A549 treated with GW870086 at 1 μM for 4 hours (cell line): ENCODE measurements at places on chromosomes 4 and X. TPM values are rescaled to one million over a fixed set of nuclear protein-coding genes. Genes with fewer than 3 reads are reported as not detected.

The CXCL3 gene
- total RNA-seq: 3.3 to 4.4 TPM (median 4.0 TPM) in 5 replicates

The PAGE5 gene
- not detected in 5 replicates for total RNA-seq

The SPINK2 gene
- 0.49 TPM in 1 of 5 replicates, not detected in the others for total RNA-seq

The LRAT gene
- total RNA-seq: 0.02 to 0.05 TPM (median 0.02 TPM) in 3 of 5 replicates, not detected in the others

The ADH1A gene
- not detected in 5 replicates for total RNA-seq

The RTL5 gene
- 1.8 to 2.5 TPM (median 2.1 TPM) in 5 replicates for total RNA-seq

The SHROOM4 gene
- total RNA-seq: not detected in 5 replicates

The PCDH19 gene
- total RNA-seq: 0.02 to 0.03 TPM (median 0.02 TPM) in 5 replicates

The GLOD5 gene
- not detected in 5 replicates for total RNA-seq

The PHOX2B gene
- total RNA-seq: 0.05 TPM in 1 of 5 replicates, not detected in the others

The S100P gene
- total RNA-seq: 31.8 to 89.1 TPM (median 73.1 TPM) in 5 replicates

The SPANXA1 gene
- 0.28 TPM in 1 of 5 replicates, not detected in the others for total RNA-seq

The SOX3 gene
- 0.07 TPM in 1 of 5 replicates, not detected in the others for total RNA-seq

The TCEANC gene
- total RNA-seq: 0.51 to 0.91 TPM (median 0.64 TPM) in 5 replicates

The CTAG1B gene
- total RNA-seq: not detected in 5 replicates

The STAG2 gene
- total RNA-seq: 20.4 to 38.9 TPM (median 34.3 TPM) in 5 replicates

The ITGB1BP2 gene
- 0.81 to 1.2 TPM (median 0.88 TPM) in 5 replicates for total RNA-seq

The ZBTB49 gene
- 2.5 to 2.8 TPM (median 2.7 TPM) in 5 replicates for total RNA-seq

The MGAT4D gene
- total RNA-seq: not detected in 5 replicates

The GALNT7 gene
- total RNA-seq: 21.3 to 28.7 TPM (median 27.8 TPM) in 5 replicates

The MAGEA9B gene
- not detected in 5 replicates for total RNA-seq

The GLRB gene
- 0.66 to 0.85 TPM (median 0.74 TPM) in 5 replicates for total RNA-seq

The NLRP2B gene
- not detected in 5 replicates for total RNA-seq

The SLC10A6 gene
- not detected in 5 replicates for total RNA-seq

The NALF2 gene
- 5.1 to 6.3 TPM (median 5.5 TPM) in 5 replicates for total RNA-seq

The ZDHHC15 gene
- not detected in 5 replicates for total RNA-seq

The TKTL2 gene
- total RNA-seq: not detected in 5 replicates

The SERTM2 gene
- not detected in 5 replicates for total RNA-seq
